ENCODE measurements at places on chromosomes 16 and 17.

DNA sequence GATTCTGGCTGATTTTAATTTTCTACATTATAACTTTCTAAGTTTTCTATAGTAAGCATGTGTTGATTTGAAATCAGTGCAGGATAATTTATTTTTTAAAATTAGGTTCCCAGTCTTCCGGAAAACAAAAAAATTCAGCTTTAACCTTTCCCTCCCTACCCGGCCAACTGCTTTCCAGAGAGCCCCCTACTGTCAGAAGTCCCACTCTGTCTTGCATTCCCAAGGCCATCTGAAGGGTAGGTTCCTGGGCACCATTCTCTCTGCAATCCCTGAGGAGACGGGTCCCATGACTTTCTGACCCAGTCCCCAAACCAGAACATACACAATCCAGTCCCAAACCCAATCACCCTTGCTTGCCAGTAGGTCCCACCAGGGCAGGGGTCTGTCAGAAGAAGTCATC, 200.3 kb downstream of the CYLD start:
- no peak for DNase-seq

DNA sequence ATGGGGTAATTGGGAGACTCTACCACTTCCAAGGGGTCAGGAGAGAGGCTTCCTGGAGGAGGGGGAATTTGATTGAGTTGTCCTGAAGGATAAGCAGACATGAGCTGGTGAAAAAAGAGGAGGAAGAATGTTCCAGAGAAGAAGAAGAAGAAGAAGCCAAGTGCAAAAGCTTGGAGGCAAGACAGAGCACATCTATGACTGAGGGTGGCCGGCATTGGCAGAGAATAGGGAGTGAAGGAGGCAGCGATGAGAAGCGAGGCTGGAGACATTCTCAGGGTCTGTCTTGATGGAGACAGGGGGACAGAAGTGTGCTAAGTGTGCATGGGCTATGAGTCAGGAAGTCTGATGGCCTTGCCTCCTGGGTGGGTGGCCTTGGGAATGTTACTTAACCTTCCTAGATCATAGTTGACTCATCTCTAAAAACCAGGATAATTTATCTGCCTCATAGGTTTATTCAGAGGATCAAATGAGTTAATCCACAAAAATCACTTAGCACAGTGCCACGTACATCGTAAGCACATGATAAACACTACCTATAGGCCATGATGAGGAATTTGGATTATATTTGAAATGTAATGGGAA, 171.7 kb downstream of the ABCC12 start:
- no peak for DNase-seq

DNA sequence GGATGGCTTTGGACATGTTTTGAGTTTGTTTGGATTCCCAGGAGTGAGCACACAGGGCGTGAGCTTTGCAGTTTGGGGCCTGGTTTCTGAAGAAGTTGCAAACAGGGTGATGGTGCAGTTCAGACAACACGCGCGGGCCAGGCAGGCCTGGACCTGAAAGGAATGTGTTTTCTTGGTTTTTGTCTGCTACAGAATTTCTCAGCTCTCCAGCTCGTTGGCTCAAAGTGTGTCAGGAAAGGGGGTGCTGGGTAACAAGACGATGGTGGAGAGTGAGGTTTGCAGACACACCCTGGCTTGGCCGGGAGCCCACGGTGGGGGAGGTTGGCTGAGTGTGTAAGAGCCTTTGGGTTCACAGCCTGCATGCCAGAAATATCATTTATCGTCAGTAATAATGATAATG, 82.3 kb downstream of the CMIP start:
- DNase-seq = no peak

DNA sequence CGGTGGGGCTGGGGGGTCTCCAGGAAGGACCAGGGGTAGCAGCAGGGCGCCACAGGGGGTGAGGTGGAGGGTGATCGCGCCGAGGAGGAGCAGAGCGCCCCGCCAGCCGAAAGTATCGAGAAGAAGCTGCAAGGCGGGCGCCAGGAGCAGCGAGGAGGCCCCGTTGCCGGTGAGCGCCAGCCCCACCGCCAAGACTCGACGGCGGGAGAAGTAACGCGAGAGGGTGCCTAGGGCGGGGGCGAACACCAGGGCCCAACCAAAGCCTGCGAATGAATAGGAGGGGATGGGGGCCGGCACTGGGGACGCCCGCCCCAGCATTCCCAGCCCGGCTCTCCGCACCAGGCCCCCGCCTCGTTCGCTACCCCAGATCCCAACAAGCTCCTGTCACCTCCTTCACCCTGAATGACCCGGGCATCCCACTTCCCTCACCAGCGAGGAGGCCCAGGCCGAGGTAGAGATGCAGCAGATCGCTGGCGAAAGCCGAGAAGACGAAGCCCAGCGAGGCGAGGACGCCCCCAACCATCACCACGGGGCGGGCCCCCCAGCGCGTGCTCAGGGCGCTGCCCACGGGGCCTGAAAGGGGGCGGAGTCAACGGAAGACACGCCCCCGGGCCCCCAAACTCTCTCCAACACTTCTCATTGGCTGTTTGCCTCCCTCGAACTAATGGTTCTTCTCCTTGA, 1.3 kb downstream of the SLC16A11 start:
- DNase-seq = no peak

Data from NCI-H2171 (cell line).